ENCODE measurements at places on chromosomes 3 and 15. TPM values are rescaled to one million over a fixed set of nuclear protein-coding genes. Genes with fewer than 3 reads are reported as not detected.

The MESP2 gene
- 0.20 TPM for total RNA-seq

The CCDC54 gene
- not detected for total RNA-seq

GRCh38 chr3:59212128-59212779 is 162.4 kb upstream of the CFAP20DC start:
- DNase-seq, result no peak

- DNase-seq, result no peak
Observed at GRCh38 chr3:156826896-156827882, 1.0 kb downstream of the LEKR1 start.

- DNase-seq, result no peak
Observed at GRCh38 chr3:69288161-69288895, 97.6 kb downstream of the FRMD4B start.

- no peak for DNase-seq
Observed at GRCh38 chr15:43821505-43821904, 3.0 kb downstream of the MFAP1 start.
